Stimulated activated naive CD8-positive, alpha-beta T cell treated with anti-CD3 and anti-CD28 coated beads, Interleukin-15, Interleukin-2, amounts not matched to agents 100 U/mL and 50 U/mL, for 24 hours (primary cell): ENCODE measurements at places on chromosomes 16 and 17.
A peak's percentile ranks its signal among the peaks of the same experiment; 100 is the strongest.

DNA sequence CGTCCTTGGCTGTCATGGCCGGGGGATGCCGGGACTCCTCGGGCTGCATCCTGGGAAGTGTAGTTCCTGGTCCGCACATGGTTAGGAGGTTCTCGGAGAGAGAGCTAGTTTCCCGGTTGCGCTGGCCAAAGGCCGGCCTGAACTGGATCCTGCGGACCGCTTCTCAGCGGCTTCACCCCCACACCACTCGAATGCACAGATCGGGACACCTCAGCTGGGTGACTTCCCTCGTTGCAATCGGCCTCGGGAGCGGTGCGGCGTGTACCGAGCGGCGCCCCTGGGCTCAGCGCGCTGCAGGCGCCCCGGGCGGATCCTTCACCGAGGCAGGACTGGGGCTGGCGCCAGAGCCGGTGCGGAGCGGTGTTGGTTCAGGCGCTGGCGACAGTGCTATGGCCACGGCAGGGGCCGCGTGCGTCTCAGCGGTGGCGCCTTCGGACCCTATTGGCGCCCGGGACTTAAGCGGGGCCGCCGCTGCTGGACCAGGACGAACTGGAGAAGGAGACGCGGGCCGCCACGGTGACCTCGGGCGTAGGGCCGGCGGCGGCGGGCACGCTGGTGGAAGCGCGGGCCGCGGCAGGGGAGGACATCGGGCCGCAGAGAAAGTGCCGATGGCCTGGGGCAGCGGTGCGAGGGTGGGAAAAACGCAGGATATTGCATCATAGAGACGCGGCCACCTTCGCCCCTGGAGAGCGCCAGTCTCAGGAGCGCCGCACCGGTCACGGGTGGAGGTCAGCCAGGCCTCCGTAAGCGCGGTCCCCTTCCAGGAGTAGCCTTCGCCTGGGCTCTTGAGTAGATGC, 11.4 kb downstream of the ZNF629 start:
- DNase-seq = peak; percentile 76

GRCh38 chr17:79299349-79299748, 224.7 kb downstream of the ENGASE start:
- no peak for DNase-seq

DNA sequence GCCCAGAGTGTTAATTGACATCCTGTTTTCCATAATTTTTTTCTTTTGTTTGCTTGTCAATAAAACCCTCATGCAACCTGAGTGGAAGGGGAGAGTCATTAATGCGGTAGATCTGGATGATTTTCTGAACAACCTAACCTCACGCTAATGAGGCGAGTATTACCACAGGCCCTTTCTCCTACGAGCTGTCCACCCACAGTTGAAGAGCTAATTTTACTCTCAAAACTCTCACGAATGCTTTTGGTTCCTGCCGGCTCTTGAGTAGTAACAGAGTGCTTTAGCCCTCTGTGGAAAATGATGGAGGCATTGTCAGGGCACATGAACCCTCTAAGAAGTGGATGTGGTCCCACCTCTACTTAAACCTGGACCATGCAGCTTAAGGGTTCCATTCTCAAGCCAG, 491.3 kb upstream of the RBFOX1 start:
- DNase-seq = no peak

DNA sequence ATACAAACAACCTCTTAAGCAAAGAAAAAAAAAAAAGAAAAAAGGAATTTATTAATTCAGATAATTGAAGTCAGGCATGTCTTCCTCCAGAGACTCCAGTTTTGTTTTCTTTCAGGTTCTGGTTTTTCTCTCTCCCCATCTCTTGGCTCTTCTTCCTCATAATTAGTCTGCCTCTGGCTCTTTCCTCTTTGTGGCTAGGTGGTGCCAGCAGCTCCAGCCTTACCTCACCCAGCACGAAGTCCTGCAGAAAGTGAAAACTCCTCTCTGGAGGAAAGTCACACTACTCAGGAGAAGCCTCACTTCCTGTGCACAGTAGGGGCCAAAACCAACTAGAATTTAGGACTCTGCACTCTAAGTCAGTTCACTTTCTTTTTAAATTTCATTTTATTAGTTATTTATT, 10.3 kb upstream of the NFAT5 start:
- DNase-seq = no peak

GRCh38 chr17:80847496-80848230, 144.0 kb upstream of the CHMP6 start:
- peak; percentile 71 for DNase-seq

GRCh38 chr17:57082441-57082840, 2.6 kb upstream of the AKAP1 start:
- no peak for DNase-seq

DNA sequence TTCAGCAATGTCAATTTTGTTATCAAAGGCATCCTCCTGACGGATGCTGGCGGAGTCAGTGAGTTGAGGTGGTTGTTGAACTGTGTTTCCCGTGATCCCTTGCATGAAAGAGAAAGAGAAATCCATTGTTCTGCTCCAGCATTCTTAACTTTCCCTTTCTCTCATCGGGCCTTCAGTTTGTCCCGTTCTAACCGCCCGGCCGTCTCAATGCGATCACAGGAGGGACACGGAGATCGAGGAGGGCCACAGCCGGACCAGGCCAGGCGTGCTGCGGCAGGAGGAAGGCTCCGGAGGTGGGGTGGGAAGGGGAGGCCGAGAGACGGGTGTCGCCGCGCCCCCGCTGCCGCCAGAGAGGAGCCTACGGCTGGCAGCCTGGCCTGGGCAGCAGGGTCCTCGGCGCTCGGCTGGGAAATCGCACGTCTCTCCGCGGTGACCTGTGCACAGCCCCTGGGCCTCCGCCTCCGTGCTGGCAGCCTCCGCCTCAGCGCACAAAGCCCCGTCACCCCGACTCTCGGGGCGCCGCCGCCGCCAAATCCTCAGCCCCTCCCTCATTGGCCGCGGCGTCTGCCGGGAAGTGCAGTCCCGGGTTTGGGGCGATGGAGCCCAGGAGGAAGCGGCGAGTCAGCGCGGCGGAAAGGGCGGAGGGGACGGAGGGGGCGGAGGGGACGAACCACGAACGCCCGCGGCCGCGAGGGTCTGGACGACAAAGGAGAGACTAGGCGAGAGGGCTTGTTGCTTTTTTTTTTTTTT, 38.1 kb downstream of the SOST start:
- peak; percentile 83 for DNase-seq

- DNase-seq = no peak
Measured at GRCh38 chr16:68194251-68194650, 41.7 kb downstream of the ESRP2 start.

DNA sequence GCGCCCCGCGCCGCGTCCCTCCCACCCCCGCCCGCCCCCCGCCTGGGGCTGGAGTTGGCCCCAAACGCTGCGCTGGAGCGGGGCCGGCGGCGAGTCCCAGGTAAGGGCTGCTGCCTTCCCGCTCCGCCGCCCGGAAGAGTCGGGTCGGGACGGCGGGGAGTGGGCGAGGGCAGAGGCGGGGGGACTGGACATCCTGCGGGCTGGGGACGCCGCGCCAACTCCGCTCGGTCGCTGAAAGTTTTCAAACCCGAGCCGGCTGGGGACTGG, 469 bp downstream of the GPRC5C start:
- DNase-seq = no peak

DNA sequence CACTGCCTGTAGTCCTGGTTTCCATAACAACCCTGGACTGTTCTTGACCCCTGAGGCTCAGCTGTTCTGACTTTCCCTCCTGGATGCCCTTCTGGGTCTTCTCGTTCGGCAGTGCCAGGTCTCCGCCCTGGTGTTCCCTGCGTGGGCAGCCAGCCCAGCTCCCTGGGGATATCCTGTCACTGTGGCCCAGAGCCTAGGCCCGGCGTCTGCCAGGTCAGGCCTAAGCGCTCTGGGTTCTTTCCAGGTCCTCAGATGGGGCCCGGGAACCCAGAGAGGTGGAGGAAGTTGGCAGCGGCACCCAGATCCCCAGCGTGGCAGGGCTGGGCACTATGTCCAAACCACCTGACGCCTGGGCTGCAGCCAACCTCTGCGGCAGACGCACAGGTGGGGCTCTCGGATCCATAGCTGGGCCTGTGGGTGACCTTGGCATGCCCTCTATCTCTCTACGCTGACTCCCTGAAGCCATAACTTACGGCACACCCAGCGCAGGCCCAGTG, 12.5 kb upstream of the ATP2A3 start:
- no peak for DNase-seq

DNA sequence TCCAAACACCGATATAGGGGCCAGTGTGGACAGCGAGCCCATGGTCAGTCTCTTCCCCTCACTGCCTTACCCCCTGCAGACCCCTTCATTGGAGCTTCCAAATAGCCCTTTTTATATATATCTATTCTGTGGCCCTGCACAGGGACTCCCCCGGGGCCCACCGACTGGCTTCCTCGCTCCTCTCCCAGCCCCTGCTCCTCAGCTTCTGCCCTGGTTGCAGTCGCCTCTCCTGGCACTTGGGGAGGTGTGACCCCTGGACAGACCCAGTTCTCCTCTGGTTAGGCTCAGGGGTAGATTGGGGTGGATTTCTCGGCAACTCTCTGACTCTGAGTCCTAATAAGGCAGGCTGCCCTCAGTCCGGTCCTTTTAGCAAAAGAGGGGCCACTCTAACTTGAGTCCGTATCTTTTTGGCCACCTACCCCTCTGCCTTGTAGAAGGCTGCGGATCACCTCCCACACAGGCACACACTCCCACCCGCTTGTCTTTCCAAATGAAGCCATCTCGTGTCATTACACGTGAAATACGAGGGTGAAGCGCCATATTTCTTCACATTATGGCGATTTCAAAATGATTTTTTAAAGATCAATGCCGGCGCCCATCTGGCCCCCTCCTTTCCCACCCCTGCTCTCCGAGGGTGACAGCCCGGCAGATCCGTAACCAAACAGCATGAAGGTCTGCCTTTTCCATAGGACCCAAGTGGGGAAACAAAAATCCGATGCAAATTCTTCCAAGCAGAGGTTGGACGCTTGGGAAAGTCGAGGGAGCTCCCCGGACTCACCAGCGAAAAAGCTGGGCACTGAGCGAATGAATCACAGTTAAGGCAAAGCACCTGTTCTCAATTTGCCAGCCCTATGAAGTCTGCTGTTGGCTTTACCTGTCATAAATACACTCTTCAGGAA, 1.7 kb upstream of the HOXB9 start:
- DNase-seq = no peak

DNA sequence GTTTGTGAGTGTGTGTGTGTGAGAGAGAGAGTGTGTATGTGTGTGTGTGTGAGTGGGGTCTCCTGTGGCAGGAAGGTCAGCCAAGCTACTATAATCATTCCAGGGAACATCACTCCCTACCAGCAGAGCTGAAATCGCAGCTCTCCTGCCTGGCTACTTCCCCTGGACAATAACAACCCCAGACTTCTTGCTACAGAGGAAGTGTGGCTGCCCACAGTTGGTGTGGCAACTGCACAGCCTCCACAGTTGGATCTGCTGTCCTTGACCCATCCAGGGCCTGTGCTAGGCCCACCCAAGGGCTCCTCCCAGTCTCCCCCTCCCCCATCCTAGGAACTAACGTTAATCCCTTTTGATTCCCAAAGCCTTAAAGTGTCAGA, 1.5 kb downstream of the SLC13A5 start:
- DNase-seq = no peak

GRCh38 chr16:90061437-90061836, 15.7 kb downstream of the PRDM7 start:
- DNase-seq = no peak
